Fibroblast of skin of right quadriceps (primary cell): ENCODE measurements at places on chromosomes 6 and 20.

DNA sequence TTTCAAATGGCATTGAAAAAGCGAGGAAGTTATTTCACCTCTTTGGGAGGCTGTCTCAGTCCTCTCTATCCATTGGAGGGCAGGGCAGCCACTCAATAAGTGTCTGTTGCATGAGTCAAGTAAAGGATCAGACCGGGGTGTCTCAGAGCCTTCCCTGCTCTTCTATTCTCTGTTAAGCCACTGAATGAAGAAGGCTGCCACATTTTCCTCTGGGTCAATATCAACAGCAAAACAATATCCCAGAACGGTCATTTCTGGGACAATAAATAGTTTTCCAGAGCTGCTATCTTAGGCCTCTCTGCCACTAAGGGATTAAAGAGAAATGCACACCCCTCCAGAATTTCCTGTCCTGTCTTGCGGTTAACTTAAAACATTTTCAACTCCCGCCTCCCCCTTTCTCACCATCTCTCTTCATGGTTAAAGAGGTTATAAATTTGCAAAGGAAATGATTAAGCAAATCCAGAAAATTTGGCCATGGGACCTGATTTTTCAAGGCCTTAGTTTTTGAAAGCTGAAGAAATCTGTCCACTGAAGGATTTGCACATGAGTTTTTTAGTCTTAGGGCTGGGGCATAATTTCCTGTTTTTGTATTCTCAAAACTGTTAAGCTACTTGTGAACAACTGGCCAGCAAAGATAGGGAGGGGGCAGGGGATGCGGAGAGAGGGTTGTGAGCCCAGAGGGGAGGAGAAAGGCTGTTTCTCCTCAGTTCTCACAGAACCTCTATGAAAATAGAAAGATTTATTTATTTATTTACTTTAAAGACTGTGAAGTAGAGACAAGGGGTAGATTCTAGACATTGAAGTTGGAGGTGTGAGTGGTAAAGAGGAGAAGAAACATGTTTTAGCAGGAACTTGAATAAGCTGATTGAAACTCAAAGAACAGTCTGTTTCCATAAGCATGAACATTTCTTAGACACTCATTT, 135.7 kb downstream of the BCAS1 start:
- DNase-seq, result peak; percentile 93

GRCh38 chr6:77324866-77325265, 138.4 kb downstream of the HTR1B start:
- DNase-seq, result peak; percentile 2

- DNase-seq, result peak; percentile 92
Observed at GRCh38 chr6:169386411-169387057, 132.9 kb upstream of the THBS2 start.

- no peak for DNase-seq
Observed at GRCh38 chr6:86128130-86128814, 485.6 kb upstream of the SYNCRIP start.
